NCI-H2081 treated with DMSO at 0.1 percent for 48 hours (cell line): ENCODE measurements at places on chromosomes 1 and 21.

- DNase-seq, result no peak
Observed at GRCh38 chr1:25526753-25527152, 16.7 kb upstream of the LDLRAP1 start.

GRCh38 chr1:22518379-22518778 is 44.9 kb upstream of the EPHA8 start:
- DNase-seq, result no peak

GRCh38 chr1:222928212-222928611 is 113.4 kb downstream of the DISP1 start:
- DNase-seq, result peak; percentile 81

- no peak for DNase-seq
Observed at GRCh38 chr1:56507925-56508522, 71.3 kb downstream of the PLPP3 start.

- no peak for DNase-seq
Observed at GRCh38 chr1:159015440-159015909, 5.8 kb downstream of the IFI16 start.

DNA sequence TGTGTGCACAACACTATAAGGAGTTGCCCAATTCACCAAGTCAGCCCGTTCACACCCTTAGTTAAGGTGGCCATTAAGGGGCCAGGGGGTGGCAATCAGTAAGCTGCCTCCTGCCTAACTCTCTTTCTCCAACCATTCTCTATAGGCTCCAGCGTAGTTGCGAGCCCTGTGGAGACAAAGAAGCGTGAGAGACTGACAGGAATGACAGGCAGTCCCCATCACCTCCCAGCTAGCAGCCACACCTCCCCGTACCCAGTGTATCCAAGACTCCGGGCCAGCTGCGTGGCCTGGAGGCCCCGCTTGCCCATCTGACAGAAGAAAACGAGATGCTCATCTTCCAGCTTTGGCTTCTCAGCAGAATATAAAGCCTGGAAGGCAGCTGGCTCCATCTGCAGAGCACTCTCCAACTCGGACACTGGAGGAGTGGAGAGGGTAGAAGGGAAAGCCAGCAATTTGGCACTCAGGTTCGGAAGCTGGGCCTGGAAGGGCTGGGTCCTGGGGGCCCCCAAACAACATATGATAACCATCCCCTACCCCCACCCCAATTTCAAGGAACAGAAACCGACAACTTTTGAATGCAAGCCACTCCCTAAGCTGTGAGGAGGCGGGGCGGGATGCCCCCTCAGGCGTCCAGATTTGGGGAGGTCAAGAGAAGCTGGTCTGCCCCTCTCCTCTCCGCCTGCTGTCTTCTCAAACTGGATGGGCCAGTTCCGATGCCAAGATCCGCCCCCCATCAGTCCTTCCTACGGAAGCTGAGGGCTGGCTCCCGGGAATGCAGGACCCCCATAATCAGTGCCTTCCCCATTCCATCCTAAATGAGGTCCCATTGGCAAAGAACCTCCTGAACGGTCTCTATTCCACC is 872 bp downstream of the TSTD1 start:
- no peak for DNase-seq

DNA sequence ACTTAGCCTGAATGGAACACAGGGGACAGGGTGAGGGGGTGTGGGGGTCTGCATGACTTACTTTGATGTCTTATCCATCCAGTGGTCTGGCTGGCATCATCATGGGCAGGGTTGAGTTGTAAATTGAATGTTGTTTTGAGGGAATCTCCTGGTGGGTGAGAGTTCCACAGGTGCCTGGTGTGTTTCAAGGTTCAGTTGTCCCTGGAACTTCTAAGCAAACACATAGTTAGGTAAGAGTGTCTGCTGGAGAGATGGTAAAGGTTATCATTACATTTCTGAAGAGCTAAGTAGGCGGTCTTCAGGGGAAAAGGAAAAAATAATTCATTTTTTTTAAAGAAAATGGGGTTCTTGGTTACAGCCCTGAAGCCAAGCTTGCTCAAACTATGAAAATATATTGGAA is 46.0 kb upstream of the SIPA1L2 start:
- no peak for DNase-seq

DNA sequence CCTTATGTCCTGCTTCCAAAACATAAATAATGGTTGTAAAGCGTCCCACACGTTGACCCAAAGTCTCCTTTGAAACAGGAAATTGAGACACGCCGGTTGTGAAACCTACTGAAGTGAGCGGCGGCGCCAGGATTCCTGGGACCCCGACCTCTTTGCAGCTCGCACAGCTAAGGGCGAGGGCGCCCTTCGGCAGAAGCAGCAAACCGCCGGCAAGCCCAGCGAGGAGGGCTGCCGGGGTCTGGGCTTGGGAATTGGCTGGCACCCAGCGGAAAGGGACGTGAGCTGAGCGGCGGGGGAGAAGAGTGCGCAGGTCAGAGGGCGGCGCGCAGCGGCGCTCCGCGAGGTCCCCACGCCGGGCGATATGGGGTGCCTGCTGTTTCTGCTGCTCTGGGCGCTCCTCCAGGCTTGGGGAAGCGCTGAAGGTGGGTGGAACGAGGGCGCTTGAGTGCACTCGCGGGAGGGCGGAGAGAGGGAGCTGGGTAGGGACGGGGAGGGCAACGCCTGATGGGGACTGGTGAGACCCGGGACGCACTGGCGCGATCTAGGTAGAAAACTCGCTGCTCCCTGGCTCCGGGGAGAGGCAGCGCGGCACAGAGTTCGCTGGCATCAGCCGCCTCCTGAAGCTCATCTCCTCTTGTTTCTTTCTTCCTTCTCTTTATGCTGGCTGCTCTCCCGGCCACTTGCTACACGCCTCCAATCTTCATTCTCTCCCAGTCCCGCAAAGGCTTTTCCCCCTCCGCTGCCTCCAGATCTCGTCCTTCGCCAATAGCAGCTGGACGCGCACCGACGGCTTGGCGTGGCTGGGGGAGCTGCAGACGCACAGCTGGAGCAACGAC is at the start of gene CD1D:
Gene CD1D (plus strand): TSS at position 155 of the 836 bp plus-strand sequence. CDS start 207 bp downstream, at position 362.
- DNase-seq, result no peak

- DNase-seq, result no peak
Observed at GRCh38 chr1:206687251-206687914, 2.7 kb downstream of the MAPKAPK2 start.

DNA sequence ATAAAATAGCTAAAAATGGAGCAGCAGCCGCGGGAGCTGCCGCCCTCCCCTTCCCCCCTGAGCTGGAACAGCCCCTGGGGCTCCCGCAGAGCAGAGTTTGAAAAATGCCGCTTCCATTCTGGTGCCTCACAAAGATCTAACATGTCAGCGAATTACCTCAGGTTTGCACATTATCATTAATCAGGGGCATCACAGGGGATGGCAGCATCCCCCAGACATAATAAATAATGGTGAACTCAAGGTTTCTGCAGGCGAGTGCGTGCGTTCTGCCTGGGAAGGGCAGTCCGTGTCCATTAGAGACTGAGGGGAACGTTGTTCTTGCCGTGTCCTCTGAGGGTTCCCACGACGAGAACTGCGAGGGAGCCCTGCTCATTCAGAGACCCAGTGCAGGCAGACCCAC is 372.4 kb downstream of the DSCAM start:
- DNase-seq, result no peak

GRCh38 chr1:6000444-6001288 is 8.4 kb upstream of the NPHP4 start:
- no peak for DNase-seq

DNA sequence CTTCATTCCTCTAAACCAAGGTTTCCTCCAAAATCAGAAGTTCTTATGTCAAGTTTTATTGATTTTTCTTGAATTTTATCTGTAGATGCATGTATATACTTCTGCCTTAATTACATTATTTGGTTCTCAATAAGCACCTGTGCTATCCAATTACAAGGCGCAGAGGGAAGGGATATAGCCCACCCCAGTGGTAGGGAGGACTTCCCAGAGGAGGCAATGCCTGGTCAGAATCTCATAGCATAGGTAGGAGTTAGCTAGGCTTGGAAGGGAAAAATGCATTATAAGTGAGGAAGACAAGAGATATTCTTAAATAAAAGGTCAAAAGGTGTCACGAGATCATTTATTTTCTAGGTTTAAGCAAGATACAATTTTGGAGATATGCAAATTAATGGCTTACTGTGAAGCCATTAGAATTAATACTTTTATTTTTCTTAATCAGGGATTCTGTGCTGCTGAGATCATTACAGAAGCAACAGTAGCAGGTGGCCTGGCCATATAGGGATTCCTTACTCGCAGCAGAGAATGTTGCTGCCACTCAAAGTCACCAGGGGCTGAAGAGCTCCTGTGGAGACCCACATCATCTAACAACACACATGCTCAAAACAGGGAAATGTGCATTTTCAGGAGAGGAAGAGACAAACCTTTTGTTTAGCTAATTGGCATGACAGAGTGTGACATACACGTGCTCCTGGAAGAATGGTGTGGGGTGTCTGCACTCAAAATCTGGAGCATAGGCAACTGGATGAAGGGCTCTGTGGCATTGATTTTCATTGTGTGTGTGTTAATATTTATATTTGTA is 178.3 kb downstream of the ATG4C start:
- no peak for DNase-seq

DNA sequence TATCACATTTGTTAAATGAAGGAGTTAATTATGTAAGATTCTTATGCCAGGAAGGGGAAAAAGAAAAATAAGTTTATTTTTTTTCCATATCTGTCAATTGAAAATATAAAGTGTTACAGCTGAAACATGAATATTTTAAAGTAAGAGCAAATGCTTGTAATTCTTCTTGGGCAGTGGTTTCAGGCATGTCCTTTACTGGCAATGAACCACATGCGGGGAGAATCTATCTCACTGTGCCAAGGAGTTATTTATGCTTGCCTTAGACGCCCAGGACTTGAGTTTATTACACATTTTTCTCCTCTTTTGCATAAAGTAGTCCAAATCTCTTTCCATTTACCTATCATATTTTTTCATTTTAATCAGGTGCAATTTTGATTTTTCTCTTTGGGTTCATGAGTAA is 207.8 kb upstream of the NRIP1 start:
- DNase-seq, result no peak
